Heart left ventricle (tissue), 16 donors: ENCODE measurements at places on chromosomes 7 and 10.

DNA sequence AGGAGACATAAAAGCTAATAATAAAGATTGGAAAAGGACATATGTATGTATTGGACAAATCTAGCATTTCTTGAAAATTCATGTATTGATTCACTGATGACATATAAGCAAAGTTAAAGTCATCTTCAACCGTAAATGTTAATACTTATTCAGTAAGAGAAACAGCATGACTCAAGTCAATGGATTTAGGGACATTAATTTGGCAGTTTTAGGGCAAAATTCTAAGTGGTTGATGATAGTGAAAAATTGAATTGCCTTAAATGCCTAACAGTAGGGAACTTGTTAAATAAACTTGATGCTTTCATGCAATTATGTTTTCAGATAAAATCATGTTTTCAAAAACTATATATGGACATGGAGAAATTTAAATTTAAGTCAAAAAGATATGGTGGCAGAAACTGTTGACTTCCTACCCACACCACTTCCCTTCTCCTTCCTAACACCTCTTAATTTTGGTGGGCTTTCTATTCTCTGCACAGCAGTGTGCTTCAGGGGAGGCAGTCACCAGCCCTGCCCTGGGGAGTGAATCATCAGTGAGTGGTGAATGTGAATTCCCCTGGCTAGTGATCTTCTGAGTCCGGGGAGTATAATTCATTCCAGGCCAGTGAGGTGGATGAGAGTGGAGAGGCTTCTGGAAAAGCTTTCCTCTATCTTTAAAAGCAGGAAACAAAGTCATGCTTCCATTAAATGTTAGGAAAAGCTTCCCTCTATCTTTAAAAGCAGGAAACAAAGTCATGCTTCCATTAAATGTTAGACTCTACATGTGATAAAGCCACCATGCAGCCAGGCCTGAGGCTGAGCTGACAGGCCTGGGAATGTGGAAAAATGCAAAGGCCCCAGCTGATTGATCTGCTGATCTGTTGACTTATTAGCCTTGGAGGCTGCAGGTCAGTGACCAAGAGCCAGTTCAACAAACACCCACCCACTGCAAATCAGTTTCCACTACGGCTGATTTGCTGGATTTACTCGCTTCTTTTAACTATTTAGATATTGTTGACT lies 25.2 kb upstream of the ITGB1 start:
- no peak for DNase-seq

DNA sequence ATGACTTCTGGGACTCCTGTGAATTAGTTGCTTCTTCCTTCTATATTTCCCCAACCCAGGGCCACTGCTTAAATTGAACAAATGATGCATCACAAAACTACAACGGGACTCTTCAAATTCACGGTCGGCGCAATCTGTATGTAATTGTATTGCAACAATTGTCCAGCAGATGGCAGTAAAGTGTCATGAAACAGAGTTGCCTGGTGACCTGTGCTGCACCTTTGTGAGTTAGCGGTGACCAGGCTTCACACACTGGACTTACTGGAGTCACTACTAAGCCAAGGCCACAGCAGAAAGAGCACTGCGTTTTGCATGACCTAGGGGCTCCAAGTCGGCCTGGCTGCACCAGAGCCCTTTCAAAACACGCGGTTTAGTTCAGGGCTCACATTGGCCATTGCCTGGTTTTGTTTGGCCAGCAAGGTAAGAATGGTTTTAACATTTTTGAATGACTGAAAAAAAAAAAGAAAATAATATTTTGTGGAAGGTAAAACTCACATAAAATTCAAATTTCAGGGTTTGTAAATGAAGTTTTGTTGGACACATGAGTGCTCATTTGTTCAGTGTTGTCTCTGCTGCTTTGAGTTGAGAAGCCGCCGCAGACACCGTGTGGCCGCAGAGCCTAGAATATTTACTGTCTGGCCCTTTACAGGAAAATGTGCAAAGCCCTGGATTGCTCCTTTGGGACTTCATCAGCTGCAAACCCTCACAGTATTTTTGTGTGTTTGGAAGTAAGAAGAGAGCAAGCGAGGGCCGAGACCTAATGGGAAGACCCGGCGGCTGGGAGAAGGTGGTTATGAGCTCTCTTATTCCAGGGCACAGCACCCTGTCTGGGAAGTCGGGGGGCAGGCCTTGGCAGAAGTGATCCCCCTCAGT lies 23.2 kb upstream of the ZNF32 start:
- no peak for DNase-seq

DNA sequence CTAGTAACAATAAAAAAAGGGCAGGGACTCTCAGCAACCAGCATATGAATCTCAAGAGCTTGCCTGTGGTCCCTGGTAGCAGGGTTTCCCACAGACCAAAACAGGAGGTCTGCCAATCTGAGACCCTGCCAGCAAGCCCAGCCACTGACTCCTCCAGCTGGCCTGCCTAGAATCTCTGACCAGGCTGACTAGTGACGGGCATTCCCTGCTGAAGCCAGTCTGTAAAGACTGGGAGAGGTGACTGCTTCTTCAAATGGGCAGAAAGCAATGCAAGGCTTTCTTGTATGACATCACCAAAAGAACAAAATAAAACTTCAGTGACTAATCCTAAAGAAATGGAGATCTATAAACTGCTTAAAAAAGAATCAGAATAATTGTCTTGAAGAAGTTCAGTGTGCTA lies 249.4 kb downstream of the TCF7L2 start:
- no peak for DNase-seq

DNA sequence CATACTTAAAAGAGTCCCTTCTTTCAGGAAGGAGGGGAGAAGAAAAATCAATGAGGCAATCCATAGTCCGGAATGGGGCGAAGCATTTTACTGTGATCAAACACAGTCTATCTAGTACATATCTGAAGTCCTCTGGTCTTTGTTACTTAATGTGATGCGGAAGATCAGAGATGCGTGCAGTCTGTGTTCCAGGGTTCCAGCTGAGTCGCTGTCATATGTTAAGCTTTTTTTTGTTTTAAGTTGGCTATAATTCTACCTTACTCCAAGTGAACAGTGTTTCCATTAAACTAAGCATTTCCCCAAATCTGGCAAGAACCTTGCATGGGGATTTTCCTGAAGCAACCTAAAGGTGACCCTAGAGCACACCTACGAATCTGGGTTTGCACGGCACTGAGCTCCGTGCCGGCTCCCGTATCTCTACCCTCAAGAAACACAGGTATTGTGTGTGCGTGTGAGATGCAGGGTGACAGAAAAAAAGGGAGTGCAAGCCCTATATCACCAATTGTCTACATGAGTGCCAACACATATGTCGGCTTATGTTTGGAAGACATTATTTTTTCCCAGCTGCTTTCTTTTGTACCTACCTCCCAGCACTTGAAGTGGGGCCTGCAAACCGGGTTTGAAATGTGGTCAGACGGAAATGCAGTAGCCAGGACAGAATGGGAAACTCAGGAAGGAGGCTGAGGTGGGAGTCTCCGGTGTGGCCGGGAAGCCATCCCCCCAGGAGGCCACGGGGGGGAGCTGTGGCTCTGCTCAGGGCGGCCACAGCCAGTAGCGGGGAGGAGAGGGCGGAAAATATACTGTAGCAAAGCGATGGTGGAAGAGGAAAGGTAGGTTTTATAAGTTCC lies 435.8 kb upstream of the MGMT start:
- DNase-seq, result peak; percentile 78

DNA sequence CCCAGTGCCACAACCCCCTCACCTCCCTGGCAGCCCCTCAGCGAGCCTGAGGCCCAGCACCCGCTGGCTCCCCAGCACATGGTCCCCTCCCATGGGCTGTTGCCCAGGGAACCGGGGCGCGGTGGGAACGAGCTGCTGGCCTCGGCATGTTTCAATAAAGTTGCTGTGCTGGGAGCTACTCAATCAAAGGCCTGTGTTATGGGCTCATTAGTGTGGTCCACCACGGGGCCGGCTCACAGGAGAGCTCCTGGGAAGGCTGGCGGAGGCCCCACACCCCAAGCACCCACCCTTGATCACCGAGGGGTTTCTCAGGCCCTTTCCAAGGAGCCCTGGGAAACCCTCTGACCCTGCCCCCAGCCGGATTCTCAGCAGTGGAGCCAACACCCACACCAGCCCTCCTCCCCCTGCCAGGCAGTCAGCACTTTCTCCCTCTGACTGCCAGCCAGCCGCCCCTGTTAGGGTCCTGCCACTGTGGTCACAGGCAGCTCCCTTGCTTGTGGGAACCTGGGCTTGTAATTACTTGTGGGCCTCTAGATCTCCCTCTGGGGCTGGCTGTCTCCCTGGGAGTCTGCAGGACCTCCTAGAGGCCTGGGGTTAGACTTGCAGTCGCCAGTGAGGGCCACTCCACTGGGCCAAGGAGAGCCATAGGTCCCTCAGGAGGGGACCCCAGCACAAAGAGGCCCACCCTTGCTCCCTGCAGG lies 24.8 kb upstream of the TRIM8 start:
- no peak for DNase-seq

- no peak for DNase-seq
Measured at GRCh38 chr7:101626069-101626671, 2.9 kb downstream of the MYL10 start.

DNA sequence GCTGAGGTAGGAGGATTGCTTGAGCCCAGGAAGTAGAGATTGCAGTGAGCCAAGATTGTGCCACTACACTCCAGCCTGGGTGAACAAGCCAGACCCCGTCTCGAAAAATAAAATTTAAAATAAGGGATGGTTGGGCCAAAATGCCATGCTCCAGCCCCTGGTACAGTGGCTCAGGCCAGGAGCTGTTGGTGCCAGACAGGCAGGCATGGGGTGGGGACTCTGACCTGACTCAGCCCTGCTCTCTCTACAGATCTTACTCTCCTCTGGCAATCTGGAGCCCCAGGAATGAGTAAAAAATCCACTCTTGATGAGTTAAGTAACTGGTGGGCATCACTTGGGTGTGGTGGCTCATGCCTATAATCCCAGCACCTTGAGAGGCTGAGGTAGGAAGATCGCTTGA lies 8.4 kb upstream of the TMEM120A start:
- DNase-seq, result no peak

GRCh38 chr10:98424295-98425254 lies 9.6 kb upstream of the PYROXD2 start:
- peak; percentile 14 for DNase-seq

DNA sequence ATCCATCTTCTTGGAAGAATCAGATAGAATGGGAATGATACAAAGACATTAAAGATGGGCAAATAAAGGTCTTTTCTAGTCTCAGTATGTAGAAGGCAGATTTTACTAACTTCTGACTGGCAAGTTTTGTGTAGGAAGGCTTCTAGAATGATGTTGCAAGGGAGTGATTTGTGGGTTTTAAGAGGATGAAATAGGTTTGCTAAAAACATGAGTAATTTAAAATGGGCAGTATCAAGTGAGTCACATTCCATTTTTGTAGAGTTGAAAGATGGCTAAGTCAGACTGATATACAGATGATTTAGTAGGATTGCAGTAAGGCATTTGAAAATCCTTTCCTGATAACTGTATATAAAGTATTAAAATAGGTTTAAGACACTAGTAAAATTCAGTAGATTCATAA lies 777.4 kb downstream of the SORCS1 start:
- no peak for DNase-seq

GRCh38 chr10:110647136-110647430 lies 2.9 kb downstream of the RBM20 start:
- no peak for DNase-seq

DNA sequence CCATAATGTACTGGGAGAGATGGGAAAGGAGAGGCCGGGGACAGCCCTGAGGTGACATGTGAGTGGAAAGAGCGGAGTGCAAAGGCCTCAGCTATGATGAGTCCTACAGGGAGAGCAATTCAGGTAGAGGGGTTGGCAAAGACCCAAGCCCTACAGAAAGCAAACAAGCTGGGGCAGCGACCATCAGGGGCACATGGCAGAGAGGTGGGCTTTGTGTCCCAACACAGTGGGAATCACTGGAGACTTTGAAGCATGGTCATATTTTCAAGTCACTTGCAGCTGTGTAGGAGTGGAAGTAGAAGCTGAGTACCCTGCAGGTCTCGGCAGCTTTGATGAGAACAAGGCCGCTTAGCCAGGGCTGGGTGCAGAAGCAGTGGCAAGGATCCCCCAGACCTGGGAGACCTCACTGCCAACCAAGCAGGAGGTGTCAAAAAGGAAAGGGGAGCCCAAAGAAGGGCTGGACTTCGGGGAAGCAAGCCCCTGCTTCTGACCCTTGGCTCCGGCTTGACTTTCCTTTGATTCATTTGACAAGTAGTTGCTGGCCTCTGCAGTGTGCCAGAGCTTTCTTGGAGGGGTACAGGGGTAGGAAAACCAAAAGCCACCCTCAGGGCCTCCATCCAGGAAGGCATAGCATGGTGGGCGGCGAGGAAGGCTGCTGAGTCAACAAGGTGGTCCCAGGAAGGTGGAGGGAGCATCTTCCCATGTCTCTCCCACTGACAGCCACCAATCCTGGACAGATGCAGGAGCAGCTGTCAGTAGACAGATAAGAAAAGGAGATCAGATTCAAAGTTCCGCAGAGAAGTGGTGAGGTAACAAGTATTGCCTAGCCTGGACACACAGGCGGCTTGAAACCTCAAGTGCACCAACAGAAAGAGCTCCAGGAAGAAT lies 1.9 kb upstream of the PGAM2 start:
- no peak for DNase-seq

- no peak for DNase-seq
Measured at GRCh38 chr7:142488036-142488633, 230.3 kb upstream of the PRSS58 start.

DNA sequence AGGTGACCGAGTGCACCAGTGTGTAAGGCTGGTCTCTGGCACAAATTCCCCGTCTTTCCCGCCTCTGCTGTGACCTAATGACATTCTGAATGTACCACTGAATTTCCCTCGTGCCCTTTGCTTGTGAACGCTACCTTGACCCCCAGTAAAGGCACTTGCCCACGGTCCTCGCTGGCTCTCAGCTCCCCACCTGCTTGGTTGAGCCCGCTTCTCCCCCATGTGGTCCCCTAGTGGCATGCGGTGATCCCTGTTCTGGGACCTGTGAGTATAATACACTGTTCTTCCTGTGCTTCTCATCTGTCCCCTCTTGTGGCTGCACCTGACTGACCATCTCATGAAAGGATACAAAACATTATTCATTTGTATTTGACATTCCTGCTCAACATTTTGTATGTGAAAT lies 495.7 kb downstream of the INHBA start:
- DNase-seq, result no peak

GRCh38 chr7:131781-132482 lies 60.4 kb upstream of the FAM20C start:
- DNase-seq, result peak; percentile 83

GRCh38 chr10:72318418-72319262 lies 36.1 kb downstream of the DNAJB12 start:
- DNase-seq, result no peak

DNA sequence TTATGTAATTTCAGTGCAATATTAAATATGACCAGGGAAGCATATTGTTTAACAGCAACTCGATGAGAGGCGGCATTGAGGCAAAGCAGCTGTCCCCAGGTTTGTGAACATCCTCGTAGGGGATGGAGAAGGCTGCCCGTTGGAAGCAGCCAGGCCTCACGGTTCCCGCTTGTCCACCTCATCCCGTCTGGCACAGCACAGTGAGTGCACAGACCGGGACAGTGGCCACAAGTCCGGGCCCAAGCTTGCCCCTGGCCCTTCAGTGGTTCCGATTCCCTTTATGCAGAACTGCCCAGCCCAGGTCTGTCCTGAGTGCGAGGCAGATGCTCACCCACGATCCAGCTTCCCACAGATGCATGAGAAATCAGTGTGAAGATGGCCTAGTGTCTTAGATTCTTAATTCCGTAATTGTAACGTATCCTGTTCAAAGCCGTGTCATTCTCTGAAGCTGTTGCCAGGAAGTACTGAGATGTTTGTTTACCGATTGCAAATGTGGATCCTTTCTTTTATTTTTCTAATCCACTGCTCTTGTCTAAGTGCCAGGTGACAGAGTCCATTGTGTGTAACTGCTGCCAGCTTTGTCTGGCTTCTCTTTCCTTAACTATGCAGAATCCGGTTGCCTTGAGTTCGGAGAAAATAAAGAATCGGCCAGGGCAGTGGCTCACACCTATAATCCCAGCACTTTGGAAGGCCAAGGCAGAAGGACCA lies 35.5 kb downstream of the PFKP start:
- peak; percentile 30 for DNase-seq

- DNase-seq, result no peak
Measured at GRCh38 chr10:50312464-50313437, 61.4 kb upstream of the ASAH2 start.
